NCI-H2227 treated with DMSO at 0.1 percent for 48 hours (cell line): ENCODE measurements at places on chromosomes 11 and 22.

DNA sequence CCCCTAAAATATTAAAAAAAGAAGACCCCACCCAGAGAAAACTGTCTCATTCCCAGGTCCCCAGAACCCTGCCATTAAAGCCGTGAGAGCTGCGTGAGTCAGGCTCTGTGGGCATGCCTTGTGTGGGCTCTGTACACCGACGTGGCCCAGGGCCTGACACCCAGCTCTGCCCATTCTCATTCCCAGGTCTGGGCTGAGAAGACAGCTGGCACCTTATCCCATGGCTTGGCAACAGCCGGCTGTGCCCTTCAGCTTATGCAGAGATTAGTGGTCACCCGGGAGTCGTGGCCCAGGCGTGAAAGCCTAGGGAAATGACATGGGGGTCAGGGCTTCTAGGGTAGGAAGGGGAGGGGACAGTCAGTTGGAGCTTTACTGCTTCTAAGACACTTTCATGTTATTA is 31.9 kb downstream of the OTOG start:
- no peak for DNase-seq

DNA sequence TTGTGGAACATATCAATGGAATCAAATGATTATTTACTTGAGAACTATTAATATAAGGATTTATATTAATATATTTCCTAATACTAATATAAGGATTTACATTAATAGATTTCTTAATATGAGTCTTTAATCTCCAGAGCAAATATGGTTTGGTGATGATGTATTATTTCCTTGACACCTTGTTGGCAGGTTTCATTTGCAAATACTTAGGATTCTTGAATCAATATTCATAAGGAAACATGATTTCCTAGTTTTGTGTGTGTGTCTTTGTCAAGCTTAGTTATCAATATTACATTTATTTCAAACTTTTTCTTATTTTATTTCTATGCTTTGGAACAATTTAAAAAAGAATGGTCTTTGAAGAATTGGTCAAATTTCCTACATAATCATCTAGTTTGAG is 138.5 kb downstream of the RAB38 start:
- no peak for DNase-seq

- DNase-seq: peak; percentile 31
Observed at GRCh38 chr11:115067471-115067870, 389.1 kb downstream of the NXPE2 start.

- DNase-seq: no peak
Observed at GRCh38 chr11:12042215-12042676, 33.8 kb upstream of the DKK3 start.

GRCh38 chr11:9754010-9754471 is 90.2 kb downstream of the SWAP70 start:
- DNase-seq: no peak

- DNase-seq: peak; percentile 27
Observed at GRCh38 chr11:119671051-119671450, 57.9 kb downstream of the NECTIN1 start.

GRCh38 chr11:121274332-121274991 is 18.1 kb upstream of the SC5D start:
- DNase-seq: no peak

GRCh38 chr22:22867996-22868715 is 19.5 kb upstream of the IGLL5 start:
- no peak for DNase-seq

- no peak for DNase-seq
Observed at GRCh38 chr11:2465202-2466068, 20.6 kb downstream of the KCNQ1 start.

GRCh38 chr11:80097146-80097545 is 656.3 kb upstream of the TENM4 start:
- DNase-seq: no peak

- no peak for DNase-seq
Observed at GRCh38 chr22:37588546-37589215, 8.8 kb upstream of the LGALS2 start.

DNA sequence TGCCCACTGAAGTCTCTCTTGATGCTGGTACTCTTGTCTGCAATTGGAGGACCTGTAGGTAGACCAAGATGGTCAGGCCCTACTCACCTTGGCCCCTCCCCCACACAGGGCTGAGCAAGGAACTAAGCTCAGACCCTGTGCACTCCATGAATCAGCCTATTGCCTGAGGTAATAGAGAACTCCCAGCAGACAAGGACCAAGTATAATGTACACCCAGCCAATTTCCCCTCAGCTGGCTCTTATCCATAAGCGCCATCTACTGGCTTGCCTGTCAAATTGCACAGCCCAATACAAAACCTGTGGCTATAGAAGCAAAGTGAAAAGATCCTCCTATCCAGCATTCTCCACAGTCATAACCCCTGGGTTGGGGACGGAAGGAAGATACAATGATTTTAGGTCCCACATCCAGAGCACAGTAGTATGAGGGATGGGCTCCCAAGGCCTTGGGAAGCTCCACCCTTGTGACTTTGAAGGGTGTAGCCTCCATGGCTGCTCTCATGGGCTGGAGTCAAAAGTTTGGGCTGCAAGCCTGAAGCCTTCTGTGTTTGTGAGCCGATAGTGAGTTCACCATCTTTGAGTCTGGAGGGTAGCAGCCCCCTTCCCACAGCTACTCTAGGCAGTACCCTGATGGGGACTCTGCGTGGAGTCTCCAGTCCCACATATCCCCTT is 56.0 kb downstream of the GLYATL2 start:
- no peak for DNase-seq

GRCh38 chr22:22755778-22756100 is 111.3 kb downstream of the GGTLC2 start:
- DNase-seq: no peak

GRCh38 chr11:92268546-92268945 is 43.9 kb downstream of the FAT3 start:
- no peak for DNase-seq

GRCh38 chr11:75147191-75147874 is 3.6 kb upstream of the SLCO2B1 start:
- DNase-seq: no peak

DNA sequence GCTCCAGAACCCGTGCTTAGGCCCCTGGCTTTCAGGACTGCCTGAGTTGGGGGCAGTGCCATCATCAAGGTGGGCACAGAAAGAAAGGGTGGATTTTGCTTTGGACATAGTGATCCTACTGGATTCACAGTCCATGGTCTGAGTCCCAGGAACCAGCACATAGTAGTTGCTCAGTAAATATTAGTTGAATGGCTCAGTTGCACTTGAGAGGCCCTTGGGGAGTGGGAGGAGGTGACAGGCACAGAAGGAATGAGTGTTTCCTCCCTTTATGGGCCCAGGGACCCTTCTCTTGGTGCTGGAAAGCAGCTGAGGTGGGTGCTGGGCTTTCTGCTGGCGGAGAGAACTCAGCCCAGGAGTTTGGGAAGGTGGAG is 16.6 kb downstream of the ARHGEF17 start:
- no peak for DNase-seq

DNA sequence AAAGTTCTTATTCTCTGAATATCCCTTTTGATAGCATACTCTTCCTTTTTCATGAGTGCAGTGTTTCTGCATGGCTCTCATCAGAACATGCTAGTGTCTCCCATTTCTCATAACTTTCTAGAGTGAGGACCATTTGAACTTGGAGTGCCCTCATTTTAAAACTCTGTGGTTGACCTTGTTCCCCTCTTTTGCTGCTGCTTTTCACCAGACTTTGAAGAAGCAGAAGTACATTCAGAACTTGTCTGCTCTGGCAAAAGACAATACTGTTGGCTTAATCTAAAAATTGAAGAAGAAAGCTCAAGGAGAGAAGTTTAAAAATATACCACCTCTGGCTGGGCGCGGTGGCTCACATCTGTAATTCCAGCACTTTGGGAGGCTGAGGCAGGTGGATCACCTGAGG is 35.0 kb downstream of the PPARA start:
- no peak for DNase-seq

- no peak for DNase-seq
Observed at GRCh38 chr22:21076912-21077625, 31.3 kb downstream of the LRRC74B start.

GRCh38 chr11:132620423-132620822 is 911.9 kb downstream of the OPCML start:
- DNase-seq: no peak
